ENCODE measurements at places on chromosomes 5 and 9.

- DNase-seq: peak; percentile 47
Measured at GRCh38 chr9:122228568-122229484, at the start of gene LHX6. TSS of gene LHX6 (minus strand) at chr9:122228957. CDS start at chr9:122228740, 217 bp downstream.

GRCh38 chr5:180133971-180134508 is 62.5 kb upstream of the RNF130 start:
- no peak for DNase-seq

DNA sequence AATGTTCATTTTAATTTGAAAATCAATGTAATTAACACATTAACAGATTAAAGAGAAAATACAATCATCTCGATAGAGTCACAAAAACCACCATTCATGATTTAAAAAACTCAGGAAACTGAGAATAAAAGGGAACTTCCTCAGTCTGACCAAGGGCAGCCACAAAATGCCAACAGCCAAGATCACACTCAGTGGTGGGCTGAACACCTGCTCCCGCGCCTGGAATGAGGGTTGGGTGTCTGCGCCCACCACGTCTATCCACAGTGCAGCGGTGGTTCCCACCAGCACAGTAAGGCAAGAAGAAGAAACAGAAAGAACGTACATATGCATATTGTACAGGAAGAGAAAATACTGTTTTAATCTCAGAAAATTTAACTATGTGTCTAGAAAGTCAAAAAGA is 11.7 kb upstream of the NSMF start:
- DNase-seq: no peak

DNA sequence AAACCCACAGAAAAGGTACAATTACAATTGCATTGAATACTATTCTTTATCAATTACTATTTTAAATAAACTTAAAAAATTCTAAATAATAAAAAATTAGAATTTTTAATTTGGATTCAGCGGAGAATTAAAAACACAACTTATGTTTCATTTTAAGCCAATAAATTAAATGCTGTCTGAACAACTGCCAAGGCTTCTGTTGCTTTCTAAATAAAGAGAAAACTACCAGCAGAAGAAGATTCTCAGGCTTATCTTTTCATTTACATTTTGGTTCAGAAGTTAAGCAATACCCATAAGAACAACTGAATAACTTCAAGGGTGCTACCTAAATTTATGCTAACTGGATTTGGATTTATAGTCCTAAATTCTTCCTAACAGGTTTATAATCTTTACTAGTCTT is 150.0 kb upstream of the FTMT start:
- DNase-seq: no peak

All from A172 (cell line).